ENCODE measurements at places on chromosomes 7 and 10.

- DNase-seq = no peak
Observed at GRCh38 chr10:33120700-33121099, 162.7 kb upstream of the ITGB1 start.

DNA sequence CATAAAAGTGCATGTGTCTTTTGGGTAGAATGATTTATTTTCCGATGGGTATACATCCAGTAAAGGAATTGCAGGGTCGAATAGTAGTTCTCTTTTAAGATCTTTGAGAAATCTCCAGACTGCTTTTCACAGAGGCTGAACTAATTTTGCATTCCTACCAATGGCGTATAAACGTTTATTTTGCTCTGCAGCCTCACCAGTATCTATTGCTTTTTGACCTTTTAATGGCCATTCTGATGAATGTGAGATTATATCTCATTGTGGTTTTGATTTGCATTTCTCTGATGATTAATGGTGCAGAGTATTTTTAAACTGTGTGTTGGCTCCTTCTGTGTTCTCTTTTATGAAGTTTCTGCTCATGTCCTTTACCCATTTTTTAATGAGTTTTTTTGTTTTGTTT is 1020.1 kb downstream of the NXPH1 start:
- DNase-seq = no peak

DNA sequence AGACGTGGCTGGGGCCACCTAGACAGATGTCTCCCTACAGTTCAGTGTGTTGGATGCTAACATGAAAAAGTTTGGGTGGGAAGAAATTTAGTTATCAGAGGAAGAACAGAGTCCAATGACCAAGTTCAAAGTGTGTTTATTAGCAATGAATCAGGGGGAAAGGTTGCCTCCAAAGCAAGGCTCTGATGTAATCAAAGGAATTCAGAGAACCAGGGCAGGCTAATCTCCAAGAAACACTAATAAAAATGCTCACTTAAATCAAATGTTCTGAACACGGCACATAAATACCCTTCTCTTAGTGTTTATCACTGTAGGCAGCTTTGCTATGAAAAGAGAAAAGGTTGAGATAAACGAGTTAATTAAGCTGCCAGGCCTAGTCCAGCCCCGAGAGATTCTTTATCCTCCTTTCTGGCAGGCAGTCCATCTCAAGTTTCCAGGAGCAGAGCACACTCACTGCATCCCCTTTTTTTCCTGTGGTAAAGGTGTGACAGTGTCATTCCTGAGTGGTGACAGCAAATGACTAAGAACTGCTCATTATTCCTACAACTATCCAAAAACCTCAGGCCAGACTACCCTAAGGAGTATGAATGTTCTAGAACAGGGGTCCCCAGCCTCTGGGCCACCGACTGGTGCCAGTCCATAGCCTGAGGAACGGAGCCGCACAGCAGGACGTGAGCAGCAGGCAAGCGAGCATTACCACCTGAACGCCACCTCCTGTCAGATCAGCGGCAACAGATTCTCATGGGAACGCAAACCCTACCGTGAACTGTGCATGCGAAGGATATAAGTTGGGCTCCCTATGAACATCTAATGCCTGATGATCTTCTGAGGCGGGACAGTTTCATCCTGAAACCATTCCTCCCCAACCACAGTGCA is 66.9 kb upstream of the FHIP2A start:
- no peak for DNase-seq

DNA sequence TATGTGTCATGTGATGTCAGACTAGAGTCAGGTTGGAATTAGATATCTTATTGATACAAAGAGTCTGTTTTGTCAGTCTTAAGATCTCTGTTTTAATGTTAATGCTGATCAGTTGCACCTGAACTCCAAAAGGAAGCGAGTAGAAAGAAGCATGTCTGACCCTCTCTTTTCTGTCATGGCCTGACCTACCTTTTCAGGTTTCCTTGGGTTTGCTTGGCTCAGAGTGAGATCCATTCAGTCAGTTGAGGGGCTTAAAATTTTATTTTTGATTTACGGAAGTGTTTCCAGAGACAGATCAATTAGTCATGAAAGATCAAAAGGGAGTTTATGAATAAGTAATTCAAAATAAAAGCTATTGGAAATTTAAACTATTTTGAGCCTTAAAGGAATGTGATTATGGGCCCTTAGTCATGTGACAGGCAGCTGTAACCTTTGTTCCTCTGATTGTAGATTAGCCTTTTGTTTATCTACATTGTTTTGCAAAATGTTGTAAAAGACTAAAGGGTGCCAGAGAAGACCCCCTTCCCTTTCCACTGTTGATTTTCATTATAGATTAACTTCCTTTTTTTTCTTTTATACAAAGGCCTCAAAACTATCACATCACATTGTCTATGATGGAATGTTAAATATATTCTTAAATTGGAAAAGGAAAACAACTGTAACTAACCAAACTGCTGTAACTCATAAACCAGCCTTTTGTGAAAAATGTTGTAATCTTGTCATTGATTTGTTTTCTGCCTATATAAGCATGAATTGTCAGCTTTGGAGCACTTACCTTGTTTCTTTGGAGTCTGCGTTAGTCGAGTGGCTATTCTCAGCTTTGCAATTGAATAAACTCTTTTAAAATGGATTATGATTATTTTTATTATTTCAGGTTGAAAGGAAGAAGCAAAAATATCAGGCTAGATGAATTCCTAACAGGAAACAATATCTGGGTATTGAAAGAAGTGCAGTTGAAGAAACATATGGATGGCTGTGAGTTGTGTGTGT is 195.5 kb upstream of the MBL2 start:
- DNase-seq = no peak

GRCh38 chr10:99394761-99395386 is 35.5 kb downstream of the GOT1 start:
- DNase-seq = no peak

- DNase-seq = no peak
Observed at GRCh38 chr10:57776688-57777432, 490.8 kb downstream of the IPMK start.

DNA sequence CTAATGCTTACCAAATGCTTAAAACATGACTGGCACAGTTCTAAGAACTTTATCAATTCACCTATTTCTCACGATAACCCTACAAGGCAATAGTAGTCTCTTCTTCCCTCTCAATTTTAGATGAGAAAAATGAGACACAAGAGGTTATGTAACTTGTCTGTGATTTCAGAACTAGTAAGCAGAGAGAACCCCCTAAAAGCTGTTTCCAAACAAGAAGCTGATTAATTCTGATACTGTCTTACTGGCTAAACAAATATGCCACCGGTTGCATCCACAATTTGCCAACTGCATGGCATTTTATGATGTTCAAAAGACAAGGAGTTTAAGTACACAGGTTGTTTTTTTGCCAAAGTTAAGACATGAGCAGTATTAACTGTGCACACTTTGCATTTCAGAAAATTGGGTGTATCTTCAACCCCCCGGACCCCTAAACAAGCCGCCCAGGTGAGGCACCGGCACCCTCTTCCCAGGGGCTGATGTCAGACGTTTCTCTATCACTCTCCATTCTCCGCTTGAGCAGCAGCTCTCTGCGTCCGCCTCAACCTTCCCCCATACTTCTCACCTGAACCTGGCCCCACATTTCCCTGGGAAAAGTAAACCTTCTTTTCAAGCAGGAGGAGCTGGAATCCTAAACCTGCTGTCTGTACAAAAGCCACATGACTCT is 21.7 kb downstream of the RSU1 start:
- DNase-seq = no peak

DNA sequence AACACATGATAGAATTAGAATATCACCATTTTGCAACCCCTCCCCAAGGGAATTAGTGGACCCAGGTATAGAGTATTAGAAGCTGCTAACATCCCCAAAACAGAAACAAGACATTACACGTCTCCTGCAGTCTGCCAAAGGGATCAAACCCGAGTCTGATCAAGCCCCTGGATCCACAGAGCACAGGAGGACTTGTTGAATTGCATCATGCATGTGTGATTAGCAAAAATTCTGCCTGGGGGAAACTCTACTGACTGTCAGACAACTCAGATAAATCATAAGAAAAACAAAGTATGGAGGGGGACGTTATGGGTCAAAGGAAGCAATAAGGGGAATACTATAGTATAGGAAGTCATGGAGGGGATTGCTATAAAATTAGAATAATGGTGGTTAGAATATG is 116.8 kb upstream of the FGFR2 start:
- no peak for DNase-seq

- DNase-seq = no peak
Observed at GRCh38 chr7:116521046-116521664, 3.7 kb upstream of the CAV1 start.

DNA sequence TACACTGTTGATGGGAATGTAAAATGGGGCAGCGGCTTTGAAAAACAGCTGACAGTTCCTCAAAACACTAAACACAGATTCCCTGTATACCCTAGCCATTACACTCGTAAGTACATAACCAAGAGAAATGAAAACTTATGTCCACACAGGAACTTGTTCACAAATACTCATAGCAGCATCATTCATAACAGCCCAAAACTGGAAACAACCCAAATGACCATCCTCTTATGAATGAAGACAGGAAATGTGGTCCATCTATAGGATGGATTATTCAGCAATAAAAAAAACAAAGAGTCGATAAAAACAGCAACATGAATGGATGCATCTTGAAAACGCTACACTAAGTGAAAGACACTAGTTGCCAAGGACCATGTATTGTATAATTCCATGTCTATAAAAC is 23.7 kb downstream of the NMT2 start:
- no peak for DNase-seq

DNA sequence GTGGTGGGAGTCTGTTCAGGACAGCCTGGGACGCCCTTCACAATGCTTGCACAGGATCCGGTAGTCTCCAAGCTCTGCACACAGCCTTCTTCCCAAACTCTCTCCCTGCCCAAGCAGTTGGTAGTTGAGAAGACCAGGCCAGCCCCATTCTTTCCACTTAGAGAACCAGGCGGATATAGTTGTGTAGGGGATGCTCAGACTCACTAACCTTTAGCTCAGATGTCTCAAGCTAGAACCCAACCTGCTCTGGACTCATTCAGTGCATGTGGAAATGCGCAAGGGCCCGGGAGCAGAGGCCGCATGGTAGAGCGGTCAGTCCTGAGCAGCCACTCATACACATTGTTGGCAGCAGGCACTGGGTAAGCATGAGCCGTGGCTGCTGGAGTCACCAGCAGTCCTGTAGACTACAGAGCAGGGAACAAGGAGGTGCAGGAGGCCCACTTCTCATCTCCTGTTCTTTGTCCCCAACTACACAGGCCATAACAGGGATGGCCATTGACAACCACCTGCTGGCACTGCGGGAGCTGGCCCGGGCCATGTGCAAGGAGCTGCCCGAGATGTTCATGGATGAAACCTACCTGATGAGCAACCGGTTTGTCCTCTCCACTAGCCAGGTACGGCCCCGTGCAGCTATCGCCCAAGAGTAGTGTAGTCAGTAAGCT is 17.2 kb upstream of the C10orf53 start:
- DNase-seq = no peak

DNA sequence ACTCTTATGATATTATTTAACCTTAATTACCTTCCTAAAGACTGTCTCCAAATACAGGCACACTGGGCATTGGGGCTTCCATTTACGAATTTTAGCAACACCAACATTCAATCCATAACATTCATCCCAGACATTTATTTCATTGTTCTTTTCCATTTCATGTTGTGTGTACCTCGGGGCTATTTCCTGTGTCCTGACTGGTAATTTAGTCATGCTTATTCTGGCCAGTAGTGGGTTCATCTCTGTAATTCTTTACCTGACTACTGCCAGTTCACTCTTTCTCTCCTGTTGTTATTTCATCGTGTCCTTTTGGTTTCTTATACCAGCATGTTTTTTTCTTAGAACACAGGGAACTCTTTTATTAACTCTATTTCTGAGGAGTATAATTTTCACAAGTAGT is 225.7 kb downstream of the PLXDC2 start:
- no peak for DNase-seq

DNA sequence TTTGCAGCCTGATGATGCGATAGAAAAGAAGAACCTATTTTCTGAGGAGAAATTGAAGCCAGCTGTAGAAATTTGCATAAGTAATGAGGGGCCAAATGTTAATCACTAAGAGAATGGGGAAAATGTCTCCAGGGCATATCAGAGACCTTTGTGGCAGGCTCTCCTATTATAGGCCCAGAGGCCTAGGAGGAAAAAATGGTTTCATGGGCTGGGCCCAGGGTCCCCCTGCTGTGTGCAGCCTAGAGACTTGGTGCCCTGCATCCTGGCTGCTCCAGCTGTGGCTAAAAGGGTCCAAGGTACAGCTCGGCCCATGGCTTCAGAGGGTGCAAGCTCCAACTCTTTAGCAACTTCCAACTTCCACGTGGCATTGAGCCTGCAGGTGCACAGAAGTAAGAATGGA is 123.4 kb downstream of the STK31 start:
- no peak for DNase-seq

DNA sequence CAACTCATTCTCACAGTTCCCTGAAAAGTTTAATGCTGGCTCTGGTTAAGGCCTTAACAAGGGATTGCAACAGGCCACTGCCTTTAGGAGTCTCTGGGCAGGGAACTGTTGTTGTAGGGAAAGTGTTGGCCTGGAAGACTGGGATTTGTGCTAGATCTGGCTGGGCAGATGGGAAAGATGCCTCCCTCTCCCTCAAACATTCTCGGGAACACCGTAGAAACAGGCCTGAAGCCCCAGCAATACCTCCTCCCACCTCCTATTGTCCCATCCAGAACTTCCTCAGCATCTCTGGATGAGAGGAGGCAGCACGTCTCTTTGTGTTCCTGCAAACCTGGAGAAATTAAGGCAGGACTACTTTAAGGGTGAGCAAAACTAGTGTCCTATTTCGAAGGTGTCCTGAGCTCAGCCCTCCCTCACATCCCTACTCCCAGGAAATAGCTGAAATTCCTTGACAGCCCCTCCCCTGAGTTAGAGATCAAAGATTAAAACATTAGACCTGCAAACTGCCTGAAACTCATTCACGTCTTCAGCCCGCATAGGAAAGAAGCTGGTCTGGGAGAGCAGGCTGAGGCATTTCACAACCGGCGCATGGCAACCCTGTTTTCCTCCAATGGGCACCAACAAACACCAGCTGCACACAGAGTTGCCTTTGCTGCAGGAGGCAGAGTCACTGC is 10.9 kb upstream of the MAP3K8 start:
- DNase-seq = no peak

DNA sequence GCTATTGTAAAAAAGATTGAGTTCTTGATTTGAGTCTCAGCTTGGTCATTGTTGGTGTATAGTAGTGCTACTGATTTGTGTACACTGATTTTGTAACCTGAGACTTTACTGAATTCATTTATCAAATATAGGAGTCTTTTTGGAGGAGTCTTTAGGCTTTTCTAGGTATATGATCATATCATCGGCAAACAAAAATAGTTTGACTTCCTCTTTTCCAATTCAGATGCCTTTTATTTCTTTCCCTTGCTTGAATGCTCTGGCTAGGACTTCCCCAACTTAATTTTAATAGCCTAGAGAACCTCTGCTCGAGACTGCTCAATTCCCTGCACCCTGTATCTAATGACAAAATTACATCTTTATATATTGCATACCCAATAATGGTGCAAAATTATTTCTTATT is 154.4 kb downstream of the CCDC7 start:
- DNase-seq = no peak

- DNase-seq = no peak
Observed at GRCh38 chr7:106344861-106345260, 60.1 kb upstream of the NAMPT start.

Measured in activated T-cell treated with anti-CD3 and anti-CD28 coated beads for 24 hours (primary cell).